ENCODE measurements at places on chromosomes 2 and 18.
A peak's percentile ranks its signal among the peaks of the same experiment; 100 is the strongest.

DNA sequence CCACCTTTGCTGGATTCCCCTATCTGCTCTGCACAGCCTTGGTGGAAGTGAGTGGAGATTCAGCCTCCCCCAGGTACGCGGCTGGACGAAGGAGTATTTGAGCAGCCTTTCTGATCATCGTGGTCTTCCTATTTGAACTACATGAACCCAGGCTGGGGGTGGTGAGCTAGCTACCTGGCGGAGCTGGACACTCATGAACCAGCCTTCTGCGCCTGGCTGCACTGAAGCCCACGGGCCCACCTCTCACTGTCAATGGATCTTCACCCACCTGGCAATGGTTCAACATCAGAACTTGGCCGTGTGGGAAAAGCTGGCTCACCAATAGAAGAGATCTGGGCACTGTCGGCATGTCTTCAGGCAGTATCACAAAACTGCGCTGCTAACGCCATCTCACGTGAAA is 35.4 kb downstream of the ANKMY1 start:
- DNase-seq: no peak

DNA sequence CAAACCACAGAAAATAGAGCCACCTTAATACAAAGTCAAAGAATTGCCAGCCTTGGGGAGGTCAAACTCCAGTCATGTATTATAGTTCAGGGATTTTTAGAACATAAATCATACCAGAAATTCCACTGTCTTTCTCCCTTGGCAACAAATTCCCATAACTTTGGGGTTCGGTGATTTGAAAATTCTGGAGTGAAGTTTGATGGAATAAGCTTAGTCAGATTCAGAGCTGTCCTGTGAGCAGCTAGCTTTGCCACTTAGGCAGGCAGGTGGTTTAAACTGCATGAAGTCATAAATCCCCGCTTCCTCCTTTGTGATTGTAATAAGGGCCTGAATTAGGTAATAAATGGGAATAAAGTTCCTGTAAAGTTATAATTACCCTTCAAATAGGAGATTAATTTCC is 457.0 kb upstream of the HNMT start:
- no peak for DNase-seq

GRCh38 chr2:65901756-65902155 is 469.4 kb upstream of the SPRED2 start:
- DNase-seq: no peak

GRCh38 chr2:94874277-94874997 is 3.2 kb downstream of the TEKT4 start:
- DNase-seq: peak; percentile 30

DNA sequence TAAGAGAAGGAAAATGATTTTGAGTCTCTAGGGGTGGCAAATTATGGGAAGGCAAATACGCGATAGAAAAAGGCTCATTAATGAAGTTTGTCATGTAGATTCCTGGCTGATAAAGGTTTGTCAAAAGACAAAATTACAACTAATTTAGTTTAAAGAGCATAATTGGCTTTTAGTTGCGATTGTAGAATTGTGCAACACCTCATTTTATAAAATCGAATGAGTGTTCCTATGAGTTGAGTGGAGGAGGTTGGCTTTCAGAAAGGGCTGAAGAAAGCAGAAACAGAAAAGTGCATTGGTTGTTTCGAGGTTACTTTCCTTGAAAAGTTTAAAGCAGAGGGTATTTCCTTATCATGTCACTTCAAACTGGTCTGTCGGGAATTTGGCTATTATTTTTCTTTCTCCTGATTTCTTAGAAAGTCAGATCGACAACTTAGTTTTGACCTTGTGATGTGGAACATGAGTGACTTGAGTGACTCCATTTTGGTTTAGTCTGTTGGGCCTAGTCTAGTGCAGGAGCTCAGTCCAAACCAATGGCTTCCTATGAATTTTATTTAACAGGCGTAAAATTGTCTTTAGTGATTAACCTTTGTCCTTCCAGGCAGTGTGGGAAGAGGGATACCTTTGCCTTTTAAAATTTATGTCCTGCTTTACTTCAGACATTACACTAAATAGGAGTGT is 2.2 kb upstream of the PCYOX1 start:
- DNase-seq: no peak

GRCh38 chr2:179226961-179227259 is 37.7 kb downstream of the SESTD1 start:
- no peak for DNase-seq

DNA sequence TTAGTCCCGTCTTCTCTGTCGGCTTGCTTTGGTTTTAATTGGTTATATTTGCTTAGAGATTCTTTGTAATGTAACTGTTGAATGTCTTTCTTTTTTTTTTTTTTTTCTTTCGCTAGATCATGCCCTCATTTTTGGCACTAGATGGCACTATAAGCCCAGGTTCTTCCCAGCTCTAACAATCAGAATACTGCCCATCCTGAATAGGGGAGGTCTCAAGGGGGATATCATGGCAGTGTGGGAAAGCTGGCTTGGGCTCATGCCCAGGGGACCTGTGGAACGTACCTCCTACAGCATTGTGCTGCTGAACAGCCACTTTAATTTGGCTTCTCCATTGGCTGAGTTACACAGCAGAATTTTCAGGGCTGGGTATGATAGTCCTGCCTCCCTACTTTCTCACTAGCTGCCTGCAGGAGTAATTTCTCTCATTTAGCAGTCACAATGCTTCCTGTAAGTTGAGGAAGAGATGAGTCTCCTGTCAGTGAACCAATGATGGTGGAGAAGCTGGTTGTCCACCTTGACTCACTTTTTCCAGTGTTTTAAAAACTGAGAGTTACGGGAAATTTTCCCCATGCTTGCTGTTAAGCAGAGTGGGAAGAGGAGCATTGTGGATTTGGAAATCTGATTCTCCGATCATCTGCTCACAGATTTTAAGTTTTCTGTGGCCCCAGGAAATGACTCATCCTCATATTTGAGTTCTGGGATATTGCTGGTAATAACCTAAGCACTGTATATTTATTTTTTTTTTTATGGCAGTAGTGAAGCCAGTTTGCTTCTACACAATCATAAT is 47.2 kb downstream of the RAD51AP2 start:
- DNase-seq: peak; percentile 58

DNA sequence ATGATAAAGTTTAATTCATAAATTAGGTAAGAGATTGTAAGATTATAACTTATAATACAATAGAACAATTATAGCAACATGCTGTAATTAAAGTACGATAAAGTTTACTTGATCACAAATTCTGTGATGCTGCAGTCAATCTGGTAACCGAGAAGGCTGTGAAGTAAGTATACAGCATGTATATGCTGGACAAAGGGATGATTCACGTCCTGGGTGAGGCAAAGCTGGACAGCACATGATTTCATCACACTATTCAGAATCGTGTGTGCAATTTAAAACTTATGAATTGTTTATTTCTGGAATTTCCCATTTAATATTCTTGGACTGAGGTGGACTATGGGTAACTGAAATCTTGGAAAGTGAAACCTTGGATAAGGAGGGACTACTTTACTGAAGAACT is 522.2 kb upstream of the CNTNAP5 start:
- DNase-seq: peak; percentile 34

Measured in fibroblast of skin of scalp (primary cell).